ENCODE measurements at places on chromosomes 2 and 18.

DNA sequence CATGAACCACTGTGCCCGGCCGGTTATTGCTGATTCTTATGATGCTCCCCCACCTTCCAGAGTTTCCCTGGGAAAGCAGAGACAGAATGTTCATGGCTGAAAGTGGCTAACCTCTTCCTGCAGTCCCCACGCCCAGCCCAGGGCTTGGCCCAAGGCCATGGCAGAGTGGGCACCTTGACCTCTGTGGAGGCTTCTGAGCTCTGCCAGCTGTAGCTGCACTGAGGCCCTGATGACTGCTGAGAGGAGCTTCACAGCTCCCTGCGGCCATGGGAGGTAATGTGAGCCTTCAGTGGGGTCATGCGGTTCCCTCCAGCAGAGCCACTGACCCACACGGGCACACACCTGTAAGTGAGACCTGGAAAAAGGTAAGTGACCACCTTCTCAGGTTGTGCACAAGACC, 13.3 kb downstream of the EFHD1 start:
- no peak for DNase-seq

DNA sequence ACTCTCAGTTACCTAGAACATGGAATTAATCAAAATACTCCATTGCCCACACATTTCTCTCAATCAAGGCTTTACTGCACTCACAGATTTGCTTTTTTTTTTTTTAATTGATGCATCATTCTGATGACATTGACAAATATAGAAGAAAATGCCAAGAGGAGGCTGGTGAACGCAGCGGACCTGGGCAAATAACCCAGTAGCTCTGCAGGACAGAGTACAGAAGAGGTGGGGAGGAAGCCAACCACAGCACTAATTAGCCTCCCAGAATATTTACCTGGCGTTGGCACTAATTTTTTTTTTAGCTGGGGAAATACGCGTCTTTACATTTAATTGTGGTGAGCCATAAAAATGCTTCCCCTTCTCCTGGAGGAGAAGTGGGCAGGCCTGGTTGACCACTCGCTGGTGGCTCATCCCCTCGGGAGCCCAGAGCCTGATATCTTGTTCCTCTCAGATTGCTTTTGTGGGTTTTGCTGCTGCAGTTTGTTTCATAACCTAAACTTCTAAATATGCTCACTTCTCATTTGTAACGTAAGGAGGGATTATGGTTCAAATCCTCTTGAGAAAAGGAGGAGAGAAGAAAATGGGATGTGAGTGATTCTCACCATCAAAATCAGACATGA, 165.8 kb upstream of the EPB41L3 start:
- no peak for DNase-seq

DNA sequence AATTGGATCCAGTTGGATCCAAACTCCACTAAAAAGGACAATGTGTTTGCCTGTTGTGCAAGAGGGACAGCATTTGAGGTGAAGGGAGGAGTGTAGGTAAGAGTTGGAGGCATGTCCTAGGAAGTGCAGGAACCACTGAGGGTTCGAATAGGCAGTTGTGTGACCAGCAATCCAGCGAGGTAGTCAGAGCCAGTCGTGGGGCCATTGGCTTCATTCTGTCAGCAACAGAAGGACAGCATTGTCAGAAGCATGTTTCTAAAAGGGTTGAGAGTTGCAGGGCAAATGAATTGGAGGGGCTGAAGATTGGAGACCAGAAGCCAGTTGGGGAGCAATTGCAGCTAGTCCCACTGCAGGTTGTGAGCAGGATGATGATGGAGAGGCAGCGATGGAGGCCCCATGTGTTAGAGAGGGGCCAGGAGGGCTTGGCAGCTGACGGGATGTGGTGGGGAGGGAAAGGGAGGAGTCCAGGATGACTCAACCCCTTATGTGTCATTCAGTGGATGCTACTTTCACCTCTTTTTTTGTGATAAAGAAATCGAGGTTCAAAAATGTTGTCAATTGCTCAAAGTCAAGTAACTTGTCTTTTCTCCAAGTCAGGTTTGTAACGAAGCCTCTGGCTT, 96.7 kb upstream of the SIX3 start:
- no peak for DNase-seq

DNA sequence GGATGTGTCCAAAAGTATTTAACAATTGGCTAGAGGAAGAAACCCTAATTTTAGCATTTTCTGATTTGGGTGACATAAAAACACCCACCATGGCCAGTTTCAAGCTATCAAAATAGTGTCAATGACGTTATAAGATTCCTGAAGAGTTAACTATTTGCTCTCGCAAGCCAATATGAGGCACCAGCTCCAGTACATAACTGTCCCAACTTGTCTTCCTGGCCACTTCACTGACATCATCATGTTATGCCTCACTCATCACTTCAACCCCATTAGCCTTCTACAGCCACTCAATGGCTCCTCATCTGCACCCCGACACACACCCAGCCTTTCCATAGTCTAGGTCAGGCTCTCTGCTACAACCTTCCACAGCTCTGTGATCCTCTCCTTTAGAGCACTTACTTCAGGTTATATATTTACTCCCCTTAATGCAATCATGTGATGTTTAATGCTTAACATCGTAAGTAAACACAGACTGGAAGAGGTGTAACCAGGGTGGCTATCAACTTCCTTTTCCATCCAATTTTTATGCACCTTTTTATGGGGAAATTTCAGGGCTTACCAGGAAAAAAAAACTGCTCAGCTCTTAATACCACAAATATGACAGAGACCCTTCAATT, 158.7 kb downstream of the VWC2L start:
- no peak for DNase-seq

DNA sequence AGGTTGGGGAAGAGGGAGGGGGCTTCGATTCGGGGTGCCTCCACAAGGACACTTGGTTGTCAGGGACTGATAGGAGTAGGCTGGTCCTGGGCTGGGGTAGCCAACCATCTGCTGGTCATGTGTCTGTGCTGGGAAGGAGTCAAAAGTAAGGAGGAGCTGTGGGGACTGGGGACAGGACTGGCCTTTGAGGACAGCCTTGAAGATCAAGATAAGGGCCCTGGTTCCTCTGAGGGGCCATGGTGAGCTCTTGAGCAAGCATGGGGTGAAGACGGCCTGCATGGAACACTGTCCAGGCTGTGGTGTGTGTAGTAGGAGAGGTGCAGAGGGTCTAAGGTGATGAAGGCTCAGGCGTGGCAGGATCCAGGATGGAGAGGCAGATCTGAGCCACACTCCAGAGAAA, 1.7 kb downstream of the CYP27A1 start:
- no peak for DNase-seq

- no peak for DNase-seq
Observed at GRCh38 chr2:188788621-188789020, 185.6 kb upstream of the COL3A1 start.

GRCh38 chr2:232959139-232959538, 53.9 kb downstream of the NGEF start:
- no peak for DNase-seq

DNA sequence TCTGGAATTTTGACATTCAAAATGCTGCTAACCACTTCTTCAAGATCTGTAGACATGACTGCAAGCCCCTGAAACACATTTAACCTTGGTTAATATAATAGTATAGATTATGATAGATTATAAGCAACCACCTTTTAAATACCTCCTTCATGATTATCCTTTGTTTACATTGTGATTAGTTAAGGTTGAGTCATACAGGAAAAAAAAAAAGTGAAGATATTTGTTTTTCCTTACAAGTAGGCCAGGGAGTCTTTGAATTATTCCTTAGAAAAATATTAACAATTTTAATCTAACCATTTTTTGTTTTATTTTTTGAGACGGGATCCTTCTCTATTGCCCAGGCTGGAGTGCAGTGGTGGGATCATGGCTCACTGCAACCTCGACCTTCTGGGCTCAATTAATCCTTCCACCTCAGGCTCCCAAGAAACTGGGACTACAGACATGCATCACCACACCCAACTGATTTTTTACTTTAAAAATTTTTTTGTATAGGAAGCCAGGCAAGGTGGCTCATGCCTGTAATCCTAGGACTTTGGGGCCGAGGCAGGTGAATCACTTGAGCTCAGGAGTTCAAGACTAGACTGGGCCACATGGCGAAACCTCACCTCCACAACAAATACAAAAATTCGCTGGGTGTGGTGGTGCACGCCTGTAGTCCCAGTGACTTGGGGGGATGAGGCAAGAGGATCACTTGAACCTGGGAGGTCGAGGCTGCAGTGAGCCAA, 99.4 kb downstream of the SLC39A10 start:
- no peak for DNase-seq

DNA sequence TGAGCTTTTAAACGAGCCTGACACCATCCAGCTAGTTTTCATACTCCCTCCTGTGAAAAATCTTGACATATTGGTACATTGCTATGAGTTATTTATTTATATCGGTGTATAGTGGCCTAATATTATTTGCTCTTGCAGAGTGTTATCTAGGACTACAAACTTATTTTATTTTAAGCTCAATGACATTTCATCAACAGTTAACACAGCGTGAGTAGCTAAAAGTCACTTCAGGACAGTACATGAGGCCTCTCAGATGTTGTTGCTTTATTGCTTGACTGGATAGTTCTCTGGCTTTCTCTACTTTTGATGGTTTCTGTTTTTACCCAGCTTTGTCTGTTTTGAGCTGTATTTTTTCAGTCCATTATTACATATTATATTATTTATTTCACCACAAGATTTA, 172.9 kb upstream of the KLF7 start:
- DNase-seq: no peak

DNA sequence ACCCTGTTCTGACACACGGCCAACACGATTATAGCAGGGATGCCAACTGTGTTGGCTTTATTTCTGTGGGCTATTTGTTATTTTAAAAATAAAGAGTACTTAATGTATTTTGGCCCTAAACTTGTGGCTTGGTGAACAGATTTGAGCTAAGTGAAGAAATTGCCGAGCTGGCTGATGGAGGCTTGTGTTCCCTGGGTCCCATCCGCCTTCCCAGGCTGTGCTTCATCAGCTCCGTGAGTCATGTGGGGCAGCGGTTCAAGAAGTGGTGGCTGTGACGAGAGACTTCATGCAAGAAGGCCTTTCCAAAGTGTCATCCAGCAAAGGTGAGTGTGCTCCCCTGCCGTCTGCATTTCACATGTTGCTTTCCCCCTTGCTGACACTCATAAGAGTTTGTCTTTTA, 73.6 kb upstream of the NCK2 start:
- DNase-seq: no peak

GRCh38 chr2:100832885-100833284, 12.9 kb downstream of the NPAS2 start:
- no peak for DNase-seq

DNA sequence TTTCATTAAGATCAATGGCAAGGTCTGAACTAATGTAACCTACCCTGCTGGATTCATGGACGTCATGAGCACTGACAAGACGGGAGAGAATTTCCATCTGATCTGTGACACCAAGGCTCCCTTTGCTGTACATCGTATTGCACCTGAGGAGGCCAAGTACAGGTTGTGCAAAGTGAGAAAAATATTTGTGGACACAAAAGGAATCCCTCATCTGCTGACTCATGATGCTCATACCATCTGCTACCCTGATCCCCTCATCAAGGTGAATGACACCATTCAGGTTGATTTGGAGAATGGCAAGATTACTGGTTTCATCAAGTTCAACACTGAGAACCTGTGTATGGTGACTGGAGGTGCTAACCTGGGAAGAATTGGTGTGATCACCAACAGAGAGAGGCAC, 82.3 kb upstream of the NDUFV2 start:
- DNase-seq: no peak

DNA sequence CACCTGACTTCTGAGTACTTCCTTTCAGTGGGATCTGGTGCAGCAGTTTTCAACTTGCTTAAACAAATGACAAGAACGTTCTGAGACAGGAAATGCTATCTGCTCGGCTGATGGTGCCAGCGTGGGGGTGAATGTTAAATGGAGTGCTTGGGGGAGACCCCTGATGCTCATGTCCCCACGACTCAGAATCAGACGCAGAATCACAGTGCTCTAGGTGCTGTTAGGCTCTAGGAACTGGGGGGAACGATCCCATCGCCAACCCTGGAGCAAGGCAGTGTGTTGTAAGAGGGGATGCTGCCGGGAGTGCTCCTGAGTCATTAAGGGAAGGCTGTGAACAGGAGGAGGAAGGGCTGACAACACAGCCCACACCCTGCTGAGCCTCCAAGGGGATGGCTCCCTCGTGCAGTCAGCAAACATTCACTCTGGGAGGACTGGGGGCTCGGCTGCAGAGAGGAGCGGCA, 34.1 kb upstream of the KCNF1 start:
- no peak for DNase-seq

- no peak for DNase-seq
Observed at GRCh38 chr2:239061824-239062570, 214.1 kb downstream of the TWIST2 start.

DNA sequence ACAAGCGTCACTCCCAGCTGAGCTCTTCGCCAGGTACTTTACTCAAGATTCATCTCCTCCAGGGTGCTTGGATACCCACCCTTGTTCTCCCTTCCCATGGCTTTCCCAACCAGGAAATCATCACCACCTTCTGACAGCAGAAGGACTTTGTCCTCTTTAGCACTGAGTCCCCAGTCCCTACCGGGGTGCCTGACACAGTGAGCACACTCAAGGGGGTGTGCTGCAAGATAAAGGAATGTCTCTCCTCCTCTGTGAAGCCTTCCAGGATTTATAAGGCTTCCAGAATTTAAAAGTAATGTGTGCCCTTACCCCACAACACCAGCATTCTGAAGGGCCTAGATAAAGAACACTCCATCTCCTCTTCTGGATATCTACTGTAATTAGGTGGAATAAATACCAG, 39.6 kb downstream of the ACVR1 start:
- DNase-seq: no peak

DNA sequence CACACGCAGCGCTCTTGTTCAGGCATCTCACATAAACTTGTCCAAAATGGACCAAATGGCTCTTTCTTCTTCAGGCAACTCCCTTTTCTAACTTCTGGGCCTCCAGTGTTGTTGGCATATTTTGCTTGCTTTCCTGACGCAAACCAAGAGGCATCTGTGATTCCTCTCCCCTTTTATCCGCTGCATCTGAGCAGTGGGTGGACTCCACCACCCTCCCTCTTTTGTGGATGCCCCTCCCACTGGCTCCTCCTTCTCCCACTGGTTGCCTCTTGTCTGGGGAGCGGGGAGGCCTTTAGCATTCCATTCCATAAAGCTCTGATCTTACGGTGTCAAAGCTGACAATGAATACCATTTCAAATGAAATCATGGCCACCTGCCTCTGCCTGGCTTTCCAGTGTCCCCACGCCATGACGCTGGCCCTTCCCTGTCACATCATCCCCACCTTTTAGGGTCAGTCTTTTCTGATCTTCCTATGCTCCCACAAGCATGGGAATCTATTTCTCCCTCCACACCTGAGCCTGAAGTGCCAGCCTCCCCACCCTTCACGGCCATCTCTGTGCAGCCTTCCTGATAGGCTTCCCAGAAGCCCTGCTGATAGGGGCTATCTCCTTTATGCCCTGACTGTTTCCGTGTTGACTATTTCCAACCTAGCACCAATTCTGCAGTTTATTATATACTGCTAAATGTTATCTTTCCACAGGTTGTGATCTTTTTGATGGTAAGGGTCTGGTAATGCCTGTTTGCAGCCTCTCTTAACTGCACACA, 51.5 kb downstream of the RPL37A start:
- DNase-seq: no peak

GRCh38 chr2:27245626-27246025, 17.2 kb downstream of the SLC30A3 start:
- no peak for DNase-seq

All from NCI-H2171 (cell line).